ENCODE measurements at places on chromosomes 16 and 17.

DNA sequence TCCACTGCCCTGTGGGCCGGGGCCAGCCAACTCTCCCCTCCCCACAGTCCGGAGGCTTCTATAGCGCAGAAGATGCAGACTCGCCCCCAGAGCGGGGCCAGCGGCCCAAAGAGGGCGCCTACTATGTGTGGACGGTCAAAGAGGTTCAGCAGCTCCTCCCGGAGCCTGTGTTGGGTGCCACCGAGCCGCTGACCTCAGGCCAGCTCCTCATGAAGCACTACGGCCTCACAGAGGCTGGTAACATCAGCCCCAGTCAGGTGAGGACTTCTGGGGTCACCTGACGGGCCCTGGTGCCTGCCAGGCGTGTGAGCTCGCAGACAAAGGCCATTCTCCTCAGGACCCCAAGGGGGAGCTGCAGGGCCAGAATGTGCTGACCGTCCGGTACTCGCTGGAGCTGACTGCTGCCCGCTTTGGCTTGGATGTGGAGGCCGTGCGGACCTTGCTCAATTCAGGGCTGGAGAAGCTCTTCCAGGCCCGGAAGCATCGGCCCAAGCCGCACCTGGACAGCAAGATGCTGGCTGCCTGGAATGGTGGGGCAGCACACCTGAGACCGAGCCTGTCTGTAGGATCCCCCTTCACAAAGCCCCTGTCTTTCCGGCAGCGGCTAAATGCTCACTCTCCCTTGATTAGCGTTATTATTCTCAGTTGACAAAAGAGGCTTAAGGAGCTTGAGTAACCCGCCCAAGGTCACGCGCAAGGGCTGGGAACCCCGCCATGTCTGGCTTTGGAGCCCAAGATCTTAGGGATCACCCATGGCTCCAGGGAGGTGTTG, 3.9 kb downstream of the SPATA20 start:
- DNase-seq, result peak; percentile 52

DNA sequence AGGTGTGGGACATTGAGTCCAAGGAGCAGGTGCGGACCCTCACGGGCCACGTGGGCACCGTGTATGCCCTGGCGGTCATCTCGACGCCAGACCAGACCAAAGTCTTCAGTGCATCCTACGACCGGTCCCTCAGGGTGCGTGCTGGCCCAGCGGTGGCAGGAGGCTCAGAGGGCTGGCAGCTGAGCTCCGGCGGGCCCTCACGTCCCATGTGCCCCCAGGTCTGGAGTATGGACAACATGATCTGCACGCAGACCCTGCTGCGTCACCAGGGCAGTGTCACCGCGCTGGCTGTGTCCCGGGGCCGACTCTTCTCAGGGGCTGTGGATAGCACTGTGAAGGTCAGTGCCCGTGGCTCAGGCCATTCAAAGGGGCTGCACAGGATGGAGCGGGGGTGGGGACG, 20.4 kb downstream of the CASKIN1 start:
- no peak for DNase-seq

- no peak for DNase-seq
Measured at GRCh38 chr17:37338847-37339246, 36.9 kb upstream of the C17orf78 start.

GRCh38 chr17:40703652-40704051, at the start of gene KRT24:
Gene KRT24, minus strand, starts transcription at chr17:40703752. Its CDS starts 59 bp downstream, at chr17:40703693.
- no peak for DNase-seq

DNA sequence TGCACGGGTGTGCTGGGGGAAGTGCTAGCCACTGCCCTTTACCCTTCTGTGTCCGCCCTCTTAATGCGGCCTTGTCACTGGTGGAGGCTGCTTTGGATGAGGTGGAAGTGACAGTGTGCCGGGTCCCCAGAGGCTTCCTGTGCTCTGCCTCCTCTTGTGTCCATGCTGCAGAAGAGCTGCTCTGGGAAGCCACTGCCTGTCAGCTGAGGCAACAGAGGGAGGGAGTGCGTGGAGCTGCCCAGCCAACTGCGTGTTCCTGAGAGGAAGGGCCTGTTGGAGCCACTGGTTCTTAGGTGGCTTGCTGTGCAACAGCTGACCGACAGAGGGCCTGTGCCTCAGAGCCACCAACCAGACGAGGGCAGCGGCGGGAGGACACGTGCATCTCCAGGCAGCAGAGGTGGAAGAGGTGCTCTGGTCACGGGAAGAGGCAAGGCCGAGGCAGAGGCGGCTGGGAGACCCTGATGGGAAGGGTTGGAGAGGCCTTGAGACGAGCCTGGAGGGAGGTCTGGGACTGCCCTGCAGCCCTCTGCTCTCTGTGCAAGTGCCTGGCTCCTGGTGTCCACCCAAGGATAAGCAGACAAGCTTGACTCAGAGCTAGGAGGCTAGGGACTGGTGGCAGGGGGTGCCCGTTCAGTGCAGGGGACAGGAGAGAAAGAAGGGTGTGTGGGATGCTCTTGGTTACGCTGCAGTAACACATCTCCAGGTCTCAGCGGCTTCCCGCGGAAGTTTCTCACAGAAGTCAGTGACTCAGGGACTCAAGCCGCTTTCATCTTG, 25.4 kb downstream of the B9D1 start:
- no peak for DNase-seq

DNA sequence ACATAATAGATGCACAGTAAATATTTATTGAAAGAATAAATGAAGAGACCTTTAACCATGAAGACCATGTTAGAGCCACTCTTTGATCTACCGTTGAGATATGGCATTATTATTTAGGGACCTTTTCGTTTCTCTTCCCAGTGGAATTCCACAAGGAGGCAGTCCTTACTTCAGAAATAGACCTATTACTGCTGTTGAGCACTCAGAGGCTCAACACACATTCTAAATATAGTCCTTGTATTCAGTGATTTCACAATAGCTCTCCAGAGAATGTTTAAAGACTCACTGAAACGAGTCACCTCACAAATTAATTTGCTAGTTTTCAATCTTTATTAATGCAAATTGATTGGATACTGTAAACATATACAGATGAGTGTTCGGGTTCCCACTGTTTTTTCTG, 603.8 kb downstream of the CDH8 start:
- no peak for DNase-seq
